Fibroblast of skin of left quadriceps (primary cell): ENCODE measurements at places on chromosomes 7 and 10.

- peak; percentile 12 for DNase-seq
Measured at GRCh38 chr10:60237977-60238758, 151.5 kb downstream of the ANK3 start.

- DNase-seq = no peak
Measured at GRCh38 chr7:76282344-76283253, 19.9 kb upstream of the HSPB1 start.

- no peak for DNase-seq
Measured at GRCh38 chr10:53675177-53675576, 902.6 kb upstream of the MBL2 start.

DNA sequence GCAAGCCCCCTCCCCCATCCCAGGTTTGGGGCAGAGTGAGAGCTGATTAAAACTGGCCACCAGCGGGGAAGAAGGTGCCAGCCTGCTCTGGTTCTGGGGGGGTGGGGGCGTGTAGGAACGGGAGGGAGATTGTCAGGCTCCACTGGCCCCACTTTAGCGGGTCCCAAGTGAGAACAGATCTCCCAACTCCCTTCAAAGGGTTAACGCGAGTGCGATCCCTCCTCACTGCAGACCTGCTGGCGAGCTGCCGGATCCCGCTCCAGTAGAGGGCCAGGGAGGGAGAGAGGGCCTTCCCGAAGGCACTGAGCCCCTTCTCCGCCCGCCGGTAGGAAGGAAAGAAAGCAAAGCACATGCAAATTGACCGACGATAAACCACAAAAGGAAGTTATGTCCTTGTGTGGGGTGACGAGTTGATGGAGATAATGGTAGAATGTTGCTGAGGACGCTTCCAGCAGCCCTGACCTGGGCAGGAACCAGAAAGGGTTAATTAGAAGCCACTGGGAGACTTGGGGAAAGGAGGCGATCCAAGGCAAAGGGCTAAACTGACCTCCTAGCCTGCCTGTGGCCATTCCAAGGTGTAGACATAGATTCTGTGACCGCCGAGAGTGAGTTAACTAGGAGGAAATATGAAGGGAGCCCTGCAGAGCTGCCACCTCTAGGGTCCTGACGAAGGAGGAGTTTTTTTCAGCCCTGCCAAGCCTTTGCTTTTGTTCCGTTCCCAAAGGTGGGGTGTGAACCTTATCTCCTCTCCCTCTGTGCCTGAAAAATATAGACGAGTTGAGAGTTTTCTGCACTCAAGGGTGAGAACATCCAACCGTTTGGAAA, 1.5 kb downstream of the NRG3 start:
- DNase-seq = no peak

DNA sequence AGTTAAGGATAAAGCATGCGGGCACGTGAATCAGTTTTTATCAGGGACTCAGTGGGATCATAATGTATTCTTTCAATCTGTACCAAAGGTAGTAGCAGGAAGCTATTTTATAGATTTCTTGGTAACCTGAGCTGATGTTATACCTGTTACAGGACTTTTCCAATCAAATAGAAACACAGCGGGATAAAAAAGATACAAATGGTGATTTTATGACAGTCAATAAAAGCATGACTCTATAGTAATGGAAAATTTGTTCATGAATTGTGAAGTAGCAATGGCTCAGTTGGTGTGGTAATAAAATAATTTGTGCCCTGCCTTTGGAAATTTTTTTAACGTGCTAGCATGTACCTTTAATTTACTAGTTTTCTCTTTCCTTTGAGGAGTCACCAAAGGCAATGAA, 300.7 kb upstream of the CELF2 start:
- DNase-seq = no peak

- DNase-seq = no peak
Measured at GRCh38 chr10:42652858-42653257, 14.5 kb upstream of the ZNF33B start.

DNA sequence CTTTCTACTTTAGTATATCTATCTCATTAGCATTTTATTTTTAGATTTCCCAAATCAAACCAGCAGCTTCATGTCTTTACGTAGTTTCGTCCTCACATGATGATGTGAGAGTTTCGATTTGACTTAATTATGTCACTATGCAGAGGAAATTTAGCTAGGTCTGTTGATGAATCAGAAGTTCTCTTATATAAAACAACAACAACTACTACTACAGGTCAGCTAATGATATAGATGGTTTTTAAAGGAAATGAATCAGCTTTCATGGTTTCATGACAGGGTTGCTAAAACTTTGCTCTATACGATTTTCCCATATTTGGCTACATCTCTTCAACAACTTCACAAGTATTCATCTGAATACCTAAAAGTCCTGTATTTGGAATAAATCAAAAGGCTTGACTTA, 28.6 kb downstream of the JAZF1 start:
- DNase-seq = peak; percentile 65

- DNase-seq = no peak
Measured at GRCh38 chr10:130220251-130221185, 84.3 kb downstream of the GLRX3 start.

- DNase-seq = no peak
Measured at GRCh38 chr7:149772956-149773434, 393 bp downstream of the ZNF467 start.

DNA sequence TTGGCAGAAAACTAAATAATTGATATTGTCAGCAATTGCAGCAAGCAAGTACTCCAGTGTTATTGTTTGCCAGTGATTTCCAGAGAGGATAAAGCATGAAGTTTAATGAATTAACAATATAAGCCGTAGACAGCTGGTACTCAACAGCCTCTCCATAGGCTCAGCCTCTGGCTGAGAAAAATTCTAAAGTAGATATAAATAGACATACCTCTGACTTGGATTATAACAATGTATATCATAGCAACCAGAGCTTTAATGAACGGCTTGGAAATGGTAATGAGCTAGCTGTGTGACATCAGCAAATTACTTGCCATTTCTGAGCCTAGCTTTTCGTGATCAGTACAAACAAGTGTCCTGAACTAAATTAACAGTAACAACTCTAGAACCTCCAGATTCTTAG, 1055.4 kb upstream of the AUTS2 start:
- DNase-seq = no peak

DNA sequence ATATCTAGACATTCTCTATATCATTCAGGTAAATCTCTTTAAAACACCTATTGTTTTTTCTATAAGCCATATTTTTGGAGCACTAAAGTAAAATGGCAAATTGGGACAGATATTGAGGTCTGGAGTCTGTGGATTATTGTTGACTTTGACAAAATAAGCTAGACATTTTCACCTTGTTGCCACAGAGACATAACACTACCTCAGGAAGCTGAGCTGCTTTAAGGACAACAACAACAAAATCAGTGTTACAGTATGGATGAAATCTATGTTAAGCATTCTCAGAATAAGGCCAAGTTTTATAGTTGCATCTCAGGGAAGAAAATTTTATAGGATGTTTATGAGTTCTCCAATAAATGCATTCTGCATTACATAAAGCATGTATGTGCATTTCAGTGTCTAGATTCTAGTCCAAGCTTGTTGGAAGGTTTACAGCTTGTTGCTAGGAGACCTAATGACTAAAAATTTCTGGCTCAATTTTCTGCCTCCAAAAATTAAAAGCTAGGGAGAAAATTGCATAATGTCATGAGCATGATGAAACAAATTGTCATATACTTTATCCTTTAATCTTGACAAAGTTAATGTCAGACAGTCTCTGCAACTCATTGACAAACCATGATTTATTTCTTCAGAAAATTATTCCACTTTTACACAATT, 18.3 kb downstream of the LIPM start:
- DNase-seq = peak; percentile 72

DNA sequence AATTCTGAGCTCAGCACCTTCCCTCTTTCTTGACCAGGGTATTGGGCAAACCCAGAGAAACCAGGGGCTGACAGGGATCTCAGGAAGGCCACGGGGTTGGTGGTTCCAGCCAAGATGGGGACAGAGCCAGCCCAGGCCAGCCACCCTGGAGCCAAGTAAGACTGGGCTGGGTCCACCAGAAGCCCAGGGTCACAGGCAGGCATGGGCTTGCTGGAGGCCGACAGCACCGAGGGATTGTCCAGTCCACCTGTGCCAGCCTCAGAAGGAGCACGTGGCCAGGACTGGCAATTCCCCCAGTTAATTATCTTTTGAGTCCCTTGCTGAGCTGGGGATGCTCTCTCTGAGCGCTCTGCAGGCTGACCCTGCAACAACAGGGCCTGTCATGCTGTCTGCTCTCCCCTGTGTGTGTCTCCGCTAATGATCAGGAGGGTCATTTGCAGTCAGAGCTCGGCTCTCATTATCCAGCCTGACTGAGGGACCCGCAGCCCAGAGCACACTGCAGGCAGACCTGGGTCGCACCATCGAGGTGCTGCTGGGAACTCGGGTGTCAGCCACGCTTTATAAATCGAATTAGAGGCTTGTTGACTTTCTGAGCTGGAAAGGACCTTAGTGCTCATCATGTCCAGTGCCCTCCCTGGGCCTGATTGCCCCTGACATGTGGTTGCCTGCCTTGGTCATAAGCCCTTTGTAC, 69.5 kb upstream of the PPIF start:
- DNase-seq = no peak

- no peak for DNase-seq
Measured at GRCh38 chr10:131706952-131707351, 193.9 kb upstream of the PPP2R2D start.

GRCh38 chr7:91618776-91619765, 261.4 kb downstream of the MTERF1 start:
- DNase-seq = no peak

- no peak for DNase-seq
Measured at GRCh38 chr10:103854265-103854685, 1.1 kb downstream of the SH3PXD2A start.

DNA sequence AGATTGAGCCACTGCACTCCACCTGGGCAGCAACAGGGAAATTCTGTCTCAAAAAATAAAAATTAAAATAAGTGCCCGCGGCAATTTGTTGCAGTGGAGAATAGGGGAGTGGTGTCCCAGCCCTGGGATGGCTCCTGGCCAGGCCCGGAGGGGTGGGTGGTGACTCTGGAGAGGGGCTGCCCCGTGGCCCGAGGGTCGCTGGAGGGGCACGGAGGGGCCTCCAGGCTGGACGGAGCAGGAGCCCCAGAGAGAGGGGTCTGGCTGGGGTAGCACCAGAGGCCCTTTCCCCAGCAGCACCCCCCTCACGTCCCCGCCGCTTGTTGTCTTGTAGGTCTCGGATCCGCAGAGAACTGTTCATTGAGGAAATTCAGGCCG, 38.6 kb upstream of the SH2B2 start:
- DNase-seq = no peak

GRCh38 chr7:513521-514166, 6.0 kb downstream of the PDGFA start:
- no peak for DNase-seq

- no peak for DNase-seq
Measured at GRCh38 chr7:148319316-148319808, 271.2 kb upstream of the C7orf33 start.

DNA sequence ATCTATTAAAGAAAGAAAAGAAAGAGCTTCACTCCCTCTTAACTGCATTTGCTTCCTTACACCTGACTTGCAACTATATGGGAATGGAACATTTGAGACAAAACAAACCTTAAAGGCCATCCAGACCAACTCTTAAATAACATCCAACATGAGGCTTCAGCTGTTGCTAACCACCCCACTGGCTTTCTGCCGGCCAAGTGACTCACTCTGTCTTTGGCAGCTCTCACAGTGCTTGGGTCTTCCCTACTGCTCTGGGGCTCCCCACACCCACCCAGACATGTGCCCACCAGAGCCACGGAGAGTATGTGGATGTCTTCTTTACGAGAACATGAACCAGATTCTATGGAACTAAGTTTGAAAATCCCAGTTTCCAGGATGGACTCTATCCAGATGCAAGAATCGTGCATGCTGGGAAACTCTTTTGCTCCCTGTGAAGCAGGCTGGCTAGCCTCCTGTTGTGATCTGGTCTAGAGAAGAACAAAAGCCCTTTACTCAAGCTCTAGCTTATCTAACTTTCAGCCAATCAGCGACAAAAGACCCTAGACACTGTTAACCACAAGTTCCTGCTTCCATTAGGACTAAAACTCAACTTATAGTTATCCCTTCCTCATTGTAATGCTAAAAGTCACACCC, 245.7 kb downstream of the TCERG1L start:
- DNase-seq = no peak

GRCh38 chr7:142298627-142299026, 40.8 kb upstream of the PRSS58 start:
- no peak for DNase-seq

DNA sequence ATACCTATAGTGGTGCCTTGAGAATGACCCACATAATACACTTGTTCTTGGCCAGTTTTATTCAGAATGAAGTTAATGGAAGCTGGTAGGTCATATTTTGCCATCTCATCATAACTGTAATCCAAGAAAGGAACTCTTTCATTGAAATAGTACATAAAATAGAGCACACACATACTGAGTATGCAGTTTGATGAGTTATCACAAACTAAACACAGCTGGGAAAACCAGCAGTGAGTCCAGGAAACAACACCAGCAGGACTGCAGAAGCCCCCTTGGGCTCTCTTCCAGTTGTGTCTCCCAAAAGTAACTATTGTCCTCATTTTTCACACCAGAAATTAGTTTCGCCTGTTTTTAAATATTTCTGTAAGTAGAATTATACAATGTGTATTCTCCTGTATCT, 19.8 kb upstream of the CH25H start:
- DNase-seq = no peak

DNA sequence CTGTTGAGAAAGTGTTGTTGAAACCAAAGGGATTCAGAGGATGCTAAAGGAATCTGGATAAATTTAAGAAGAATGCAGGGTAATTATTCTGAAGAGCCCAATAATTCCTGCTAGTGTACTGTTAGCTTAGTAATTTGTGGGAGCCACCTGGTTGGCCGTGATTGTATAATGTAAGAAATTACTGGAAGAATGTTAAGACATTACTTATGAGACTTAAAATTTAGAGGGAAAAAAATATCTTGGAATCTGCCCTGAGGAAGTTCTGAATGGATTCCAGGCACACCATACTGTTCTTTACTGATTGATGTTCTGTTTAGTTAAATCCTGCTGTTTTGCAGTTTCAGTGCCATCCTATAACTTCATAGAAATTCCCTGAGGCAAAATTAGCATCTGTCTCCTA, 155.0 kb upstream of the RHOBTB1 start:
- no peak for DNase-seq

GRCh38 chr7:4135301-4135700, 546.8 kb upstream of the FOXK1 start:
- no peak for DNase-seq

DNA sequence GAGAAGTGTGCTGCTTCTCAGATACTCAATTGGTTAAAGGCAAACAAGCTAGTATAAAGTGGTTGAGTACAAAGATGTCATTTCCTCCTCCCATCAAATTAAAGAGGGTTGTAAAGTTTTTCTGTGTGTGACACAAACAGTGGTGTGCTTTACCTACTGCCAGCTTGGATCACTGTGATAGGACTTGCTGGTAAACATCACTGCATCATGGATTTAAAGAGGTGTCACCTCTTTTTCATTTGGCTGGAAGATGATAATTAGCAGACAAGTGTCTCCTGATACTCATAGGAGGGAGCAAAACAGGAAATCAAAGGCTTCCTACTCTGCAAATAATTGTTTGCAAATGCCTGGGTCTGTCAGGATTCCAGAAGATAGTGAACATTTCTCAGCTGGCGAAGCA, 200.5 kb downstream of the MDFIC start:
- DNase-seq = no peak
